Neural cell (in vitro differentiated cells): ENCODE measurements at places on chromosomes 11 and 22. TPM values are rescaled to one million over a fixed set of nuclear protein-coding genes. Genes with fewer than 3 reads are reported as not detected.

The KLHL35 gene
- polyA plus RNA-seq = 11.8 and 17.0 TPM in 2 replicates

The TRPC6 gene
- 0.11 and 0.30 TPM in 2 replicates for polyA plus RNA-seq

The FGF19 gene
- 4.6 and 6.2 TPM in 2 replicates for polyA plus RNA-seq

The BDNF gene
- not detected in 2 replicates for polyA plus RNA-seq

The GLB1L2 gene
- 1.6 and 4.0 TPM in 2 replicates for polyA plus RNA-seq

The MED19 gene
- 46.4 and 62.4 TPM in 2 replicates for polyA plus RNA-seq

The CRYBB3 gene
- polyA plus RNA-seq = not detected in 2 replicates
